ENCODE measurements at places on chromosomes 3 and 15. TPM values are rescaled to one million over a fixed set of nuclear protein-coding genes. Genes with fewer than 3 reads are reported as not detected.

GRCh38 chr15:77071305-77072223 is 655 bp upstream of the TSPAN3 start:
- no peak for DNase-seq

DNA sequence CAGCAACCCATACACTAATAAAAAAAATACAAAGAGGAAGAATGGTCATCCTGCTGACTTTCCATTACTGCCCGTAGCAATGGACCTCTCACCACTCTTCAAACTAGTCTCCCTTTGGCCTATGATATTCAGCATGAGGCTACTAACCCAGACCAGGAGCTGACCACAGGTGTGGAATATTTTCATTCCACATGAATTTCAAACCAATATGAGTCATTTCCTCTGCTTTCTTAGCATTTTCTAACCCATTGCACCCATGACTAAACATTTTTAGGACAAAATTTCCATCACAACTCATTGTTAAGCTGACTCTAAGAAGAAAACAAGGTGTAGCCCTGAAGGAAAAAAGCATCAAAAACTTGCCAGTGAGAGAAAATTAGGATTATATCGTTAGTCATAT is 34.0 kb upstream of the ZPLD1 start:
- no peak for DNase-seq

TMEM212 gene
- total RNA-seq: not detected

DNA sequence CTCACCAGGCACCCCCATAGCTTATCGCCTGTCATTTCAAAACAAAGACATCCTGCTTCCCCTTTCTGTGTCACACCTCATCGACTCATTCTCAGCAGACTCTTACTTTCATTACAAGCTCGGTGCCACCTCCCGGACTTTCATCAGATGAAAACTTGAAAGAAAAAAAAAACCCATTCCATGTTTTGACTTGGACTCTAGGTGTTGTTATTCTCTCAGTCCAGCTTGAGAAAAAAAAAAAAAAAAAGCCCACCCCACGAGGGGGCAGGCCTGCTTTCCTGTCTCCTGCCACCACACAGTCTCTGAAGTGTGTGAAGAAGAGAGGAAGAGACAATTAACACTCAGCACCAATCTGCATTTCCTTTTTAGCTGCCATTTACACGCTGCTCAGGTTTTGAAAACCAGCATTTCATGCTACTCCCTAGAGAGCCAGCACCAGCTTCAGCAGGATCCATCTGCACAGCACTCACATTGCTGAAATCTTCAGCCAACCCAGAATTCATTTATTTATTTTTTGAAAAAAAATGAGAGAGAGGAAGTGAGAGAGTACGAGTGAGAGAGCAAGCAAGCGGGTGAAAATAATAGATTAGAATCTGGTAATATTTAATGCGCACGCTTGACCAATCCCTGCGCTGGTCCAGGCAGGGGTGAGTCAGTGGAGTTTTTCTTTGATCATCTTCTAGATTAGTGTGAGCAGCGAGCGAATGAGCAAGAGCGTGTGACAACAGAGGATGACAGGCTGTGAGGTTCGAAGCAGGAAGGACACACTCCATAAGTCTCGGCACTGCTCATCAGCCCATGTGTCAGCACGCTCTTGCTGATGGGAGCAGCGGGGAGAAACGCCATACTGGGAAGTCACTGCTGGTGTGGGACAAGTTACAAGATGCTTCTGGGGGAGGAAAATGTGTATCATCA is 23.5 kb downstream of the ZNF80 start:
- DNase-seq: no peak

NANOGP8 gene
- total RNA-seq: not detected

RPLP1 gene
- 176 TPM for total RNA-seq

TNNC1 gene
- 32.1 TPM for total RNA-seq

CLDN18 gene
- not detected for total RNA-seq

PLA1A gene
- total RNA-seq: 0.16 TPM

DNA sequence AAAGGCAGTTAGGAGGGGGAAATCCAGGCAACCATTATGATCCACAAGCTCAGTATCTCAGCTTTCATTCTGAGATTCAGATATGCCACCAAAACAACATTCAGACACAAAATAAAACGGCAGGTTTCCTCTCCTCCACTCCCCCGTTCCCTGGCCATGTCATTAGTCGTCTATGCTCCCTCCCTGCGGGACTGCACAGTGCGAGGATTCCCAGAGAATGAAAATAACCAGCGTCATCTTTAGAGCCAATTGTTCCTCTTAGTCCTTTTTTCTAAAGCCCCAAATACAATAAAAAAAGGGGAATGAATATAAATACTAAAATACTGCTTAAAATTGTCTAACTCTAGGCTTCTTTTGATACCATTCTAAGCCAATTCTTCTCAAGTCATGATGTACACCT is 7.8 kb upstream of the SLCO3A1 start:
- DNase-seq: no peak

GRCh38 chr3:12934431-12934830 is 93.1 kb upstream of the RPL32 start:
- DNase-seq: no peak

GRCh38 chr3:3632449-3632848 is 166.8 kb upstream of the LRRN1 start:
- DNase-seq: no peak

MKRN2 gene
- total RNA-seq: 39.1 TPM

- DNase-seq: no peak
Observed at GRCh38 chr3:66598168-66598567, 97.3 kb upstream of the LRIG1 start.

CATSPER2 gene
- total RNA-seq: 1.3 TPM

DNA sequence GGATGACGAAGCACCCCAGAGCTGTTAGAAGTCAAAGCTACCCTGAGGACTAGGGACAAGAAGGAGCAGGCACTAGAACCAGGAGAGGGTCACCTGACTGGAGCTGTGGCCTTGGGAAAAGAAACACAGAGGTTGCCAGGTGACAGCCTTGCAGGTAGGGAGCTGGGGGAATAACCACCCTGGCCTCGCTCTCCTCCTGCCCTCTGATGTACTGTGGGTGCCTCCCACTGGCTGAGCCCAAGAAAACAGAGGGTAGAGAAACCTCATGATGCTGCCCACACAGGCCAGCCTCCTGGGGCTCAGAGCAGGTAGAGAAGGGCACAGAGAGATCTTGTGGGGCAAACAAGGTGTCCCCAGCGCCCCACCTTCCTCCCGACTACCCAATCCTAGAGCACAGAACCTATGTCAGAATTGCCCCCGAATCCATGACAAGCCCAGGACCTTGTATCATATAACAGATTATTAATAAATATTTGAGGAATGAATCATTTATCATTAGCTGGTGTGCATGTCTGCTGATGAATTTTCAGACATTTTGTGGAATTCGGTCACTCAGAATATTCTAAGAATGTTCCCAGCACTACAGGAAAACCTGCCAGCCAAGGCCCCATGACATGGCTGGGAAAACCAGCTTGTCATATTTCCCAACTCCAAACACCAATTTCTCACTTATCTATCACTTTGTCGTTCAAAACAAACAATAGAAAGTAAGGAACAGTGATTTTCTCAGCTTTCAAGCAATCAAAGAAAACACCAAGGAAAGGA is 59.8 kb upstream of the MEX3B start:
- DNase-seq: no peak

CA12 gene
- 3.7 TPM for total RNA-seq

GRCh38 chr3:73955494-73956070 is 330.8 kb upstream of the PDZRN3 start:
- no peak for DNase-seq

DNA sequence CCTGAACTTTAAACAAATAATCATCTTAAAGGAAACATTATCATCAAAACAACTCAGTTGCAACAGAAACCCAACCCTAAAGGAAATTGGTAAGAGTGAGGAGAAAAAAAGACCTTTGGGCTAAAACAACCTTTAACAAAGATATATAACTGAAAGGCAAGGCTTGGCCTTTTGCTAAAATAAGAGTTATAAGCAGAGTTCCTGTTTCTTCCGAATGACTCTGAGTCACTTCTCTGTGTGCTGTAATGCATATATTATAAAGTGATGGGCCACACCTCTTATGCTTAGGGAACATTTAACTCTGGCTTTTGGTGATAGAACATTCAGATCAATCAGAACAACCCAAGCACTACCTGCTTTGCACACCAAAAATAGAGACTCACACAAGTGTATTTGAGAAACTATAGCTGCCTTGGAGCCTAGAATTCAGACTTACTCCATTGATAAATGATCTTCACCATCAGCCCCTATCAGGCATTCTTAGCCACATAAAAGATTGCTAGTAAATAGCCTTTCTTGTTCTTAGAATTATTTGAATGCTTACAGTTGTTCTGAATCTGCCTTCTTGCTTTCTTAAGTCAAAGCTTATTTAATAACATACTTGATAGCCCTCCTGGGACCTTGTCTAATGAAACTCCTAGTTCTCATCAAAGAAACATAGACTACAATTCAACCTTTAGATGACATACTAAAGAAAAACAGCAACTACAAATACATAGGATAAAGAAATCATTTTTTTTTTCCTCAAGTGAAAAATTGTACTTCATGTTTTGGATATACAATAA is 294.2 kb upstream of the SEMA6D start:
- no peak for DNase-seq

- DNase-seq: no peak
Observed at GRCh38 chr3:146072824-146073223, 88.2 kb downstream of the PLOD2 start.

DNA sequence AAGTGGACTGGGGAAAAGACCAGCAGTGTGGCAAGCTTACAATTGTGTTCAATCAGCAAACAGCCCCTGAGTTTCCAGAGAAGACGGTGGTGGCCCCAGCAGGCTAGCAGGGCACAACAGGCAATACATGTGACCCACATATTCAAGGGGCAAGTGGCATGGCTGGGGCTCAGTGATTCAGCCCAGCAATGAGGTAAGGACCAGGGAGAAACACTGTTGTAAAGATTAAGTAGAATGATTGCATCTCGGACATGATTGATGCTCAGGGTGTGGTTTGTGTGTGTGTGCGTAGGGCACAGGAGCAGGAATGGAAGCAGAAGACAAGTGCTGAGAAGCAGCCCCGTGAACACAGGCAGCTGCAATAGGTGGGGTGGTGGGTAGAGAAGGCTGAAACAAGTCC is 37.9 kb downstream of the KLHL6 start:
- no peak for DNase-seq

GOLGA8J gene
- not detected for total RNA-seq

SEMA3G gene
- 0.13 TPM for total RNA-seq

KCNH8 gene
- total RNA-seq: not detected
